SK-N-SH (cell line): ENCODE measurements at places on chromosomes 7 and 10. TPM values are rescaled to one million over a fixed set of nuclear protein-coding genes. Genes with fewer than 3 reads are reported as not detected.
A peak's percentile ranks its signal among the peaks of the same experiment; 100 is the strongest.

The FAM25C gene
- polyA plus RNA-seq, result not detected in 2 replicates

The LRWD1 gene
- polyA plus RNA-seq, result 44.9 and 53.2 TPM in 2 replicates

GRCh38 chr7:28677668-28678067 is 265.4 kb downstream of the CREB5 start:
- DNase-seq, result no peak
- no peaks in the 10 kb centered on the region for H3K36me3 ChIP-seq
- no peaks in the 10 kb centered on the region for H3K4me1 ChIP-seq
- H3K27ac ChIP-seq, result no peak overlapping the region
- no peak overlapping the region for H3K4me3 ChIP-seq

GRCh38 chr10:46297406-46298204 is 10.8 kb downstream of the ANTXRL start:
- DNase-seq, result no peak
- H3K36me3 ChIP-seq, result no peaks in the 10 kb centered on the region
- H3K27ac ChIP-seq, result no peak overlapping the region
- no peak overlapping the region for H3K4me3 ChIP-seq
- H3K4me1 ChIP-seq, result no peaks in the 10 kb centered on the region; the same call in 1 of the 2 replicates
- H3K27me3 ChIP-seq, result no peaks in the 10 kb centered on the region

- H3K27me3 ChIP-seq, result no peaks in the 10 kb centered on the region
- no peak overlapping the region for H3K4me3 ChIP-seq
- no peak overlapping the region for H3K27ac ChIP-seq
- no peak for DNase-seq
- peaks cover 12% of the 10 kb centered on the region for H3K4me1 ChIP-seq
- H3K36me3 ChIP-seq, result peaks cover 7% of the 10 kb centered on the region; the same call in 1 of the 2 replicates
Observed at GRCh38 chr7:29977886-29978651, 11.5 kb downstream of the SCRN1 start.

- H3K4me3 ChIP-seq, result no peak overlapping the region
- no peaks in the 10 kb centered on the region for H3K27me3 ChIP-seq
- peak overlapping the region; percentile 96 for H3K27ac ChIP-seq
- peaks cover 4% of the 10 kb centered on the region; the same call in 1 of the 2 replicates for H3K4me1 ChIP-seq
- DNase-seq, result peak; percentile 15
Observed at GRCh38 chr7:133294234-133294633, 41.4 kb downstream of the EXOC4 start.

DNA sequence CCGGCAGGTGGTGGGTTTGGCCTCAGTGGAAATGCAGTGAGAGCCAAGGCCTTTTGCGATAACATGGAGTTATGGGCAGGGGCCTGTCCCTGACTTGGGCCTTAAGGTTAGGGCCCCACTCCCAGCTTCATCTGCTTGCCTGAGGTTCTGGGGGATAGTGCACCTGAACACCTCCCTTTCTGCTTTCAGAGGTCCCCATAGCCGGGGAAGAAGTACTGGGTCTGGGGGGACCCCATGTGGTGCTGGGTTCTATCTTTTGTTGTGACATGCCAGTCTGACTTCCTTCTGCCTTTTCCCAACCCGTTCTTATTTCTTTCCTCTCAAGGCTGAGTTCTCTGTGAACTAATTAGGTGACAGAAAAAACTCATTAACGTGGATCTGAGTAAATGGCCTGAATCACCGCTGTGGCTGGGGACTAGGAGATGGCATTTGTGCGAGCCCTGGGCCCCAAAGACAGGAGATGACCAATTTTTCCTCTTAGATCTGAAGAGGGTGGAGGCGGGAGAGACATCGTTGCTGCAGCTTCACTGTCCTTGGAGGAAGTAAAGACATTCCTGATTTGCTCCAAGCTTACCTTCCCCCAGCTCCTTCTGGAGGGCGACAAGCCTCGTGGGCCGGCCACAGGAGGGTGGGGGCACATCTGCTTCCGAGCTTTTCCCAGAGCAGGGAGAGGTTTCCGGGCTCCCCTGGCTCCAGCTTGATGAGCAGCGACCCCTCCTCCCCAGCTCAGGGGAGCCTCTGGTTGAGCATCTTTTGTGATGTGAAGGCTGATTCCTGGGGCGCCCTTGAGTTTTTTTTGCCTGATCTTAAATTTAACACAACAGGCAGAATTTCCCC is 2.0 kb downstream of the AGAP3 start:
- H3K4me3 ChIP-seq, result peak overlapping the region; percentile 100
- DNase-seq, result no peak
- H3K27ac ChIP-seq, result peak overlapping the region; percentile 58

DNA sequence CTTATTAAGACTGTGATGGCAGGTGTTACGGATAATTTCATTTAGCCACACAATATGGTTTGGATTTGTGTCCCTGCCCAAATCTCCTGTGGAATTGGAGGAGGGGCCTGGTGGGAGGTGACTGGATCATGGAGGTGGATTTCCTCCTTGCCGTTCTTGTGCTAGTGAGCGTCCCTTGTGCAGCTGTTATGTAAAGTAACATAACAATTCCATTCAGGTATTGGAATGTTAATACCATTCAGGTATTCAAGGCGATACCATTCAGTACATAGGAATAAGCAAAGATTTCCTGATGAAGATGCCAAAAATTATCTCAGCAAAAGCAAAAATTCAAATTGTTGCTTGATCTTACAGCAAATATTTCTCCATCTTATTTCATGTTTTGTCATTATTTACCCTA is 32.5 kb upstream of the PLXDC2 start:
- DNase-seq, result no peak
- no peak overlapping the region for H3K27ac ChIP-seq
- H3K4me1 ChIP-seq, result no peaks in the 10 kb centered on the region
- H3K4me3 ChIP-seq, result no peak overlapping the region

DNA sequence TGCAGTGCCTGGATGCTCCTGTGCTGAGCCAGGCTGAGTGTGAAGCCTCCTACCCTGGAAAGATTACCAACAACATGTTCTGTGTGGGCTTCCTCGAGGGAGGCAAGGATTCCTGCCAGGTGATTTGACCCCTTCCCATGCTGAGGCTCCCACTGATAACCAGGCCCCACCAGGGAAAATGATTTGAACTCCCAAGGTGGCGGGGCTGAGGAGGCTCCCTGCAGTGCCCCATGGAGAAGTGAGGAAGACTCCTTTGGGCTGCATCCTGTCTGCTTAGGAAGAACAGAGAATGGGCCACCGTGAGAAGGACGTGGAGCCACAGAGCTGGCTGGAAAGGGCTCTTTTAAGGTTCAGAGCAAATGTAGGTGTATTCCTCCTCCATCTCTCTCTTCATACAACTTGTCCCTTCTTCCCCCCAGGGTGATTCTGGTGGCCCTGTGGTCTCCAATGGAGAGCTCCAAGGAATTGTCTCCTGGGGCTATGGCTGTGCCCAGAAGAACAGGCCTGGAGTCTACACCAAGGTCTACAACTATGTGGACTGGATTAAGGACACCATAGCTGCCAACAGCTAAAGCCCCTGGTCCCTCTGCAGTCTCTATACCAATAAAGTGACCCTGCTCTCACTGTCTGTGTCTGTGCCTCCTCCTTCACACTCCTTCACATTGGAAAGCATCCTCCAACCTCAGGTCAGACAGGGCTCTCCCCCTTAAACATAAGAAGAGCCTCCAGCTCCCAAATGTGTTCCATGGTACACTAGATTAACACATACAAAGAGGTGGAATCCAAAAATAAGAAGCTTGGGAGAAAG is 3.4 kb downstream of the PRSS2 start:
- no peaks in the 10 kb centered on the region for H3K4me1 ChIP-seq
- H3K27me3 ChIP-seq, result peaks cover 21% of the 10 kb centered on the region; the same call in 1 of the 2 replicates
- no peak for DNase-seq
- H3K36me3 ChIP-seq, result no peaks in the 10 kb centered on the region
- no peak overlapping the region for H3K27ac ChIP-seq

- no peaks in the 10 kb centered on the region for H3K36me3 ChIP-seq
- H3K27ac ChIP-seq, result peak overlapping the region; percentile 90
- no peaks in the 10 kb centered on the region for H3K27me3 ChIP-seq
- no peak for DNase-seq
Observed at GRCh38 chr7:50826371-50827172, 43.9 kb upstream of the GRB10 start.

GRCh38 chr10:79098596-79099015 is 29.8 kb downstream of the ZMIZ1 start:
- H3K27ac ChIP-seq, result no peak overlapping the region
- no peak overlapping the region for H3K4me3 ChIP-seq
- peaks cover 5% of the 10 kb centered on the region; the same call in 1 of the 2 replicates for H3K36me3 ChIP-seq
- H3K27me3 ChIP-seq, result no peaks in the 10 kb centered on the region

- no peak overlapping the region for H3K4me3 ChIP-seq
- no peaks in the 10 kb centered on the region for H3K4me1 ChIP-seq
- DNase-seq, result no peak
- no peak overlapping the region for H3K27ac ChIP-seq
- peaks cover 45% of the 10 kb centered on the region for H3K36me3 ChIP-seq
Observed at GRCh38 chr7:6422926-6423632, 24.7 kb downstream of the DAGLB start.

DNA sequence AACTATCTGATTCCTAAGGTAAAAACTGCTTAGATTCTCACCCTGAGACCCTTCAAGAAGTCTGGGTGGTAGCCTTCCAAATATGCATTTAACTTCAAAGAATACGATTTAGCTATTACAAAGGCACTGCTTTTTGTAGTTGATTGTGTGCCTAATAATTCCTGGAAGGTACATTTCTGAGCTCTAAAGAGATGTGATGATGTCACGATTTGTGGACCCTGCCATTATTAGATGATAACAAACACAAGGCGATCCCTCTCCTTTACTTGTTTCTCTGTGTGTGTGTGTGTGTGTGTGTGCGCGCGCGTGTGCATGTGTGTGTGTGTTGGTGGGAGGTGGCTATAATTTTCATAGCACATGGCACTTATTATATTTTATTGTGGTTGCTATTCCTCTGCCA is 70.9 kb downstream of the TFPI2 start:
- no peaks in the 10 kb centered on the region for H3K4me1 ChIP-seq
- H3K27ac ChIP-seq, result no peak overlapping the region
- H3K36me3 ChIP-seq, result no peaks in the 10 kb centered on the region

- no peaks in the 10 kb centered on the region for H3K36me3 ChIP-seq
- no peak overlapping the region for H3K27ac ChIP-seq
- peaks cover 14% of the 10 kb centered on the region; the same call in 1 of the 2 replicates for H3K27me3 ChIP-seq
- no peak overlapping the region for H3K4me3 ChIP-seq
- peak; percentile 44 for DNase-seq
Observed at GRCh38 chr10:15879058-15879457, 18.8 kb upstream of the MINDY3 start.

DNA sequence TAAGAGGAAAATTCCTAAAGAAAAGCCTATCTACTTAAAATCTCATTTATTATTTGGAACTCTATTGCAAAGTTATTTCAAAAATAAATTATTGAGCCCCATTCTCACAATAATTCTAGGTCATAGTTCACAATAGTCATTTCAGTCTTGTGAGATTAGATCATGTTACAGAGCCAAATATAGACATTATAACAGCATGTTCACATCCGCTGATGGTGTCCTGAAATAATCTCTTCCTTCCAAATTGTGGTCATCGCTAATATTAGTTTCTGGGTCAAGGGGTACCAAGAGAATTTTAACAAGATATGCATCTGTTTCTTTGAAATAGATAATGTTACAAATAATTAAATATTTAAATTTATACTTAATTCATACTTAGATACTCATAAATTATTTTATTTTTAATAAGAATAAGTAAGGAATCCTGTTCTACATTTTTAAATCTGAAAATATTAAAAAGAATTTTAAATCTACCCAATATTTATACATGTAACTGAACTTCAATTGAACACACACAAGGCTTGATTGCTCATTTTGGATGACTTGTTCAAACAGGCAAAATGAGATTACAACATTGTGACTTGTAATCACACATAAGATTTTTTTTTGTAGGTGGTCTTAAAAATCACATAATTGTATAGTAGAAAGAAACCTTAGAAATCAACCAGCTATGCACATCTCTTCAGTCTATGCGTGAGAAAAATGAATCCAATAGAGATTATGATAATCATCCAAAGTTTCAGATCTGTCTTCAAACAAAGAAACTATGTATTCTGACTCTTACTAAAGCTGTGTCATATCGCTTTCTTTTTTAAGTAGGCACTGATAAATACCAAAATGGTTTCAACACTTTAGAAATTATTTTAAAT is 13.1 kb downstream of the GNAT3 start:
- H3K4me1 ChIP-seq, result peaks cover 11% of the 10 kb centered on the region; the same call in 1 of the 2 replicates
- H3K27ac ChIP-seq, result peak overlapping the region; percentile 97
- DNase-seq, result no peak
- H3K27me3 ChIP-seq, result no peaks in the 10 kb centered on the region
- no peaks in the 10 kb centered on the region for H3K36me3 ChIP-seq
- no peak overlapping the region for H3K4me3 ChIP-seq

GRCh38 chr10:14815681-14816080 is 22.2 kb downstream of the CDNF start:
- no peaks in the 10 kb centered on the region for H3K36me3 ChIP-seq
- H3K4me3 ChIP-seq, result no peak overlapping the region

DNA sequence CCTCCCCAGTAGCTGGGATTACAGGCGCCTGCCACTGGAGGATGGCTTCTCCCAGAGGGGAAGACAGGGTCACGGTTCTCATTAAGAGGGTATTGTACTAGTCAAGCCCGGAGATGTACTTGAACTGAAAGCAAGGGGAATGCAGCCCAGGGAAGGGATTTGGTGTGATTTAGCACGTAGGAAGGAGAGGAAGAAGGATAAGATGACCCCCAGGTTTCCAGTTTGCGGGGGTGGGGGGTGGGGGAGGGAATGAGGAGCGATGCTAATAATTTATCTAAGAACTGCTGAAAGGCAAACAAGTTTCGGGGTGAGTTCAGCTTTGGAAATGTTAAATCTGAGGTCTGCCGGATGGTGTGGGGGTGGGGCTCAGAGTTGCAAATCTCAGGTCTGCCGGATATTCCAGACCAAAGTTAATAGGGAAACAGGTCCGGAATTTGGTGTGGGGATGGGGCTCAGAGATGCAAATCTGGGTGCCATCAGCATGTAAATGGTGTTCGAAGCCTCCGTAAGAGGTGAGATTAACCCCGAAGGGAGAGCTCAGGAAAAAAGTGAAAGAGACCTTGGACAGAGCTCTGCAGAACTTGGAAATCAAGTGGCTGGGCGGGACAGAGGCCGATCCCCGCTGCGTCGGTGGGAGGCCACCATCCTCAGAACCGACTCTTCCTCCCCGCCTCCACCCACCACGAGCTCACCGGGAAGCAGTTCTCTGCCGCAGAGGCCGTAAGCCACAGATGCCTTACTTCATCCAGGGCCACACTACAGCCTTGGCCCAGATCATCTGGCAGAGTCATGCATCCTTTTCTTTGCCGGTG is 1.6 kb upstream of the SEPHS1 start:
- peak; percentile 41 for DNase-seq
- no peaks in the 10 kb centered on the region for H3K27me3 ChIP-seq
- peak overlapping the region; percentile 99 for H3K27ac ChIP-seq
- peak overlapping the region; percentile 79 for H3K4me3 ChIP-seq
- H3K36me3 ChIP-seq, result no peaks in the 10 kb centered on the region
